Activated T-cell treated with anti-CD3 and anti-CD28 coated beads for 1 hour (primary cell): ENCODE measurements at places on chromosomes 2 and 18.

GRCh38 chr2:62593825-62594224 lies 87.8 kb upstream of the TMEM17 start:
- no peak for DNase-seq

DNA sequence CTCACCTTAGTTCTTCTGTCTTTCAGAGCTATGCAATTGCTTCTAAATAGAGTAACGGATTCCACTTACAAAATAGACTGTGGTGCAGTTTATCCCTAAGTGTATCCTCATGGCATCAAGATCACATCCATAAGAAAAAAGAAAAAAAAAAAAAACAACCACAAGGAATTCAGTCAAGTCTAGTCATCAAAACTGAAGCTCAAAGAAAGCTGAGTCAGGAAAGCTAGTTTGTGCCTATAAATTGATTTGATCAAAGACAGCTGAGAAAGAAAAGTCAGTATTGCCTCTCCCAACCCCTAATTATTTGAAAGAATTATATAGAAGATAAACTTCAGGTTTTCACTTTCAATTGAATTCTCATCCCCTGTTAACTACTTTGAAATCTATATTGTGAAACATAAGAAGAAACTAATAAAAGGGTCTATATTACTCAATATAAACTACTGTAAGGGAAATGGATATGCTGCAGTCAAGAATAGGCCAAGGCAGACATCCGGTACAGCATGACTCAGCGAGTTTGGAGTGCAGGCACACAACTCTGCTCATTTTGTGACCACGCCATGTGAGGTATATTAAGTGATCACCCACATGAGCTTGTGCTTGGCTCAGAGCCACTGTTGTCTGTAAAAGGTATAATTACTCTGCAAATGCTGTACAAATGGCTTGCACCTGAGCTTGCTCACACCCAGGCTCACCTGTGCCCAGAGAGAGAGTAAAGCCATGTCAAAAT lies 568.1 kb upstream of the CRIM1 start:
- DNase-seq: no peak

- no peak for DNase-seq
These were observed 335.6 kb downstream of the CYRIA start for GRCh38 chr2:16330012-16330411.

GRCh38 chr2:199488772-199489400 lies 31.1 kb upstream of the SATB2 start:
- DNase-seq: peak; percentile 33

- DNase-seq: peak; percentile 28
These were observed 120.5 kb upstream of the CXCR4 start for GRCh38 chr2:136238286-136239078.

- DNase-seq: no peak
These were observed 1.0 kb upstream of the ESPNL start for GRCh38 chr2:238098901-238099713.

DNA sequence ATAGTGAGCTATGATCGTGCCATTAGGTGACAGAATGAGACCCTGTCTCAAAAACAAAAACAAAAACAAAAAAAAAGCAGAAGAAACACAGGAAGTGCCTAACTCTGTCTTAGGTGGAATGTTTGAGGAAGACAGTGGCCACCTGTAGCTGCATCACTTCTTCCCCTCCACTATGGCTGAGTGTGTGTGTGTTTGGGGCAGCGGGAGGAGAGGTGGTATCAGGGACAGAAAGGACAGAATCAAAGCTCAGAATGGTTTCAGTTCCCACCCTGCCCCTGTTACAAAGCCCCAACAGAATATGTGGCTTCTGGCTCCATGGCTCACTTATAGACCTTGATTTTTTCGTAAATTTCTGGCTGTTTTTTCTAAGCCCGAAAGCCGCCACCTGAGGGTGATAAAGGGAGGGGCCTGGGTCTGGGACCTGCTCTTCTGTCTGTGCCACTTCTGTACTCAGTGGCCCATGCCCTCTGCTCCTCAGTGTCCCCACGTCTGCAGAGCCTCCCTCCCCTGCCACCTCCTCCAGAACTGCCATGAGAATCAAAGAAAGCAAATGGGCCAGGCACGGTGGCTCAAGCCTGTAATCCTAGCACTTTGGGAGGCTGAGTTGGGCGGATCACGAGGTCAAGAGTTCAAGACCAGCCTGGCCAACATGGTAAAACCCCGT lies 27.4 kb downstream of the SERTAD2 start:
- DNase-seq: no peak

DNA sequence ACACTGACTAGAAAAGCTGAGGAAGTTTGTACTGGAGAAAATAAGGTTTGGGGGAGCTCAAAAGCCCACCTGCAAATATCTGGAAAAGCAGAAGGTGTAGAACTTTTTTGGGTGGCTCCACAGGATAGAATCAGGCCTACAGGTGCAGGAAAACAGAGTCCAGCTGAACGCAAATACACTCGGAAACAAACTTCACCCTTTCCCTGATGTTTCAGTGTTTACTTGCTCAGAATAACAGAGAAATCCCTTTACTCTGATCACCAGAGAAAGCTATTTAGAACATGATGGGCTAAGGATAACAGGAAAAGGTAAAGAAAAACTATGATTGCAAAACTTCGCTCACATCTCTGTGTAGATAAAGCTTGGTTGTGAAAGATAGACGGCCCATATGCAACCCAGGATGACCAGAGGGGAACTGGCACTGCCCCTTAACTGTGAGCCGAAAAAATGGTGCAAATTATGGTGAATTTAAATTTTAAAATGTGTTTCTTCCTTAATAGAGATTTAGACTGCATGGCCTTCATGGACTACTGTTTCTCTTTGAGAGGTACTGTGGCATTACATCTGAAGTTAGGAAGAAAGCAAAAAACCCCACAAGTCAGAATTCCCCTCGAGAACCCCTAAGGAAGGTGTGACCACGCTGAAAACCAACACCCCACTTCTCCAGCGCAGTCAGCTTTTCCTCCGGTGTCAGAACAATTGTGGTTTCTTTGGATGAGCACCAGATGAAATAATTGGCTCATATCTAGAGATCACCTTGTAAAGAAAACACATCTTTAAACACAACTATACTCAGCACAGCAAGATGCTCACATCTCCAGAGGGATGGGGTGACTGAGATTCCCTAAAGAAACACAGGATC lies 84.5 kb upstream of the TMEM247 start:
- no peak for DNase-seq

- DNase-seq: no peak
These were observed 1.3 kb upstream of the CIB4 start for GRCh38 chr2:26642429-26642828.

DNA sequence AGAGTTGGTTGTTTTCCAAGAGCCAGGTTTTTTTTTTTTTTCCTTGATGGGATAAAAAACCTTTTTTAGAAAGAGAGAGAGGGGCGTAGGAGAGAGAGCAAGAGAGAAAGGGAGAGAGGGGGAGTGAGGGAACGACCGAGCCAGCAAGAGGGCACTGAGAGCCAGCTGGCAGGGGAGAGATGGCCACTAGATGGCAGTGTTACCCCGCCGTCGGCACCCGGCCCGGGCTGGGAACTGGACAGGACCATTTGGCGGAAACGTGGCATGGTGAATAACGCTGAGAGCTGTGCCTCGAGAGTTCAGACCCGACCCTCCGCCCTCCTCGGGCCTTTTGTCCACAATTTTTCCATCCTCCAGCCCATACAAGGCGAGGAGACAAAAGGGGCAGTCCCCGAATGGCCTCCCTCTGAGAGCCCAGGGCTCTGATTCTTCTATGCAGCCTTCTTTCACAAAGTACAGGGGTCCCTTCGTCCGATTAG lies 286.7 kb upstream of the VRK2 start:
- DNase-seq: peak; percentile 67

DNA sequence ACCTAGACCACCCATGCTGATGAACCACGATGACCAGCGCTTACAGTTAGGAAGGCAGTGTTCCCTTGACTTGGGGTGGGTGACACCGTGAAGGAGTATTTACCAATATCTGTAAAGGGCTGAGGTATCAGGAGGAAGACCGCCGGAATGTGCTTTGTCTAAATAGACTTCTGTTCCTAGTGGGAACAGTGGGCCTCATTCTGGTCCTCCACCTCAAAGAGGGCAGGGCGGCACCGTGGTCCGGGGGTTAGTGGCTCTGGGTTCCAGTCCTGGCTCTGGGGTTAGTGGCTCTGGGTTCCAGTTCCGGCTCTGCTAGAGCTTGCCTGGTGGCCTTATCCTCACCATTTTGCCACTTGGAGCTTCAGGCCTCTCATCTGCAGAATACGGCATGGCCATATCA lies 91.6 kb upstream of the SMAD2 start:
- no peak for DNase-seq

DNA sequence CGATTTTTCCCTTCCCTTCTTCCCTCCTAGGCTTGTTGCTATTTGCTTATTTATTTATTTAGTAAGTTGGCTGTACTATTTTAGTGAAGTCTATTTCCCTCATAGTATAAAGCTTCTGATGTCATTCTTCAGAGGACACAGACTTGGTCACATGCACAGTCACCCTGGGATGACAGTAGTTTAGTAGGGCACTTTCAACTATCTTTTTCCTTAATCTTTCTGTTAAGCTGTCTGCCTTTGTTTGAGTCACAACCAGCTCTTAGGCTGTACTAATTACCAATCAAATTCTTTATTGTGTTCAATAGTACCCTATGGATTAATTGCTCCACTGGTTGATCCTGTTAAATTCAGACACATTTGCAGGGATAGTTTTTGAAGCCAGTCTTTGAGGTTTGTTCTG lies 26.9 kb upstream of the RAB31 start:
- no peak for DNase-seq

DNA sequence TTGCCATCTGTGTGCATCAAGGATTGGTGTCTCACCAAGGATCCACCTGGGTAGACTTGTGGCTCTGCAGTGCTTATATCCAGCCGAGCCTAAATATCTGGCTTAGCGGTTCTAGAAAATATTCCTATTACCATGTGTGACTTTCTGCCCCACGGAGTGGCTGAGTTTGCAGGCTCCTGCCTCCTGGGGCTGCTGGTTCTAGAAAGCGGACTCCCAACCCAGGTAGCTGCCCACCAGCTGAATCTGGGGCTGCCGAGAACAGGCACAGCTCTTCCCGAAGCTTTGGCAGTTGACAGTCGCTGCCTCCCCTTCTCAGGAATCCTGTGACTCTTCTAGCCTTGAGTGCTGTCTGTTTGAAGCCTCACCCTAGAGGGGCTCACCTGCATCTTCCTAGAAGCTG lies 104.6 kb downstream of the TPGS2 start:
- no peak for DNase-seq

DNA sequence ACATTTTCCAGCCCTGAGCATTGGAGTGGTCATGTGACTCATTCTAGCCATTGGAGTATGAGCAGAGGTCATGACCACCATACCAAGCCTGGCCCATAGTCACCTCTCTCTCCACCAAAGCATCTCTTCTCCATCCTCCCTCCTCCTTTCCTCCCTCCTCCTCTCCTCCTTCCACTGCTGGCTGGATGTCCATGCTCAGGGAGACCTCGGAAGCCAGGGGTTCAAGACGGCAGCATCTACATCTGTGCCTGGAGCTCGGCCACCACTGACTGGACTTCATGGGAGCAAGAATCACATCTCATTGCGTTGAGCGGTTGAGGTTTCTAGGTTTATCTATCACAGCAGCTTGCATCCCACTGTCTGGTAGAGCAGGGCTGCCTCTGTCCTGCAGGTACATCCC lies 252.4 kb downstream of the NDUFA10 start:
- no peak for DNase-seq

DNA sequence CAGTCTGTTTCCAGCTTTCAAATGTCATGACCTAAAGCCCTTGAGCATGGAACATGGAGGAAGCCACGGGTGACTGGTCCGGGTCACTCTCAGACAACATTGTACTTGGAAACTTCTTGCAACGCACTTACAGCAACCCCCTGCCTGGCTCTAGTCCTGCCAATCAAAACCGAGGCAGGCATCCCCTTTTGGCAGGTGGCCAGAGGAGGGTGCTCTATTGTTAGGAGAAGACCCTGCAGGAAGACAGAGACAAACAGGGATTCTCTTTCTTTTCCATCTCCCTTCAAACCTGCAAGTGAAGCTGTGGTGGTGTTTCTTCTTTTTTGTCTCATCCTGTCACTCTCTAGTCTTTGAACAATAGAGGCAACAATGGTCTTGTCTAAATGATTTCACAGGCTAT lies 667.2 kb downstream of the ZEB2 start:
- DNase-seq: no peak

DNA sequence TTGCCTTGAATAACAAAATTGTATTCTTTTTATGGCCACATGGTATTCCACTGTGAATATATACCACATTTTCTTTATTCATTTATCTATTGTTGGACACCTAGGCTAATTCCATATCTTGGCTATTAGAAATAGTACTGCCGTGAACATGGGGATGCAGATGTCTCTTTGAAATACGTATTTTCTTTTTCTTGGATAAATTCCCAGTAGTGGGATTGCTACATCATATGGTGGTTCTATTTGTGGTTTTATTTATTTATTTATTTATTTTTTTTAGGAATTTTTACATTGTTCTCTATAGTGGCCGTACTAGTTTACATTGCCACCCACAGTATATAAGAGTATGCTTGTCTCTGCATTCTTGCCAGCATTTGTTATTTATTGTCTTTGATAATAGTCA lies 679.8 kb upstream of the NRXN1 start:
- DNase-seq: no peak

DNA sequence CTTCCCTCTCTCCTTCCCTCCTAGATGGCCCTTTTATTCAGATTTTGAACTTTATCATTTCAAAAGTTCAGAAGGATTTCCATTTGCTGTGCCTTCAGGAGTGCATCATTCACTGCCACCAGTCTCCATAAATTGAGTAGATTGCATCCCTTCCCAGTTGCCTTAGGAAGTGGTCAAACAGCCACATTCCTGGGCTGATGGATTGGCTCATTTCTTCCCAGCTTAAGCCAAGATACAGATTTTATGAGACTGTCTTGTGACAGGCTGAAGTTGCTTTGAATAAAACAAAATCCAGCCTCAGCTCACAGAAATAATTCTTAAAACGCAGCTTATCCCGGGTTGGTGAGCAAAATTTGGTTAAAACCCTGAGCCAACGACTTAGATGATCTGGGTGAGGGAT lies 9.8 kb downstream of the NRP2 start:
- DNase-seq: no peak

DNA sequence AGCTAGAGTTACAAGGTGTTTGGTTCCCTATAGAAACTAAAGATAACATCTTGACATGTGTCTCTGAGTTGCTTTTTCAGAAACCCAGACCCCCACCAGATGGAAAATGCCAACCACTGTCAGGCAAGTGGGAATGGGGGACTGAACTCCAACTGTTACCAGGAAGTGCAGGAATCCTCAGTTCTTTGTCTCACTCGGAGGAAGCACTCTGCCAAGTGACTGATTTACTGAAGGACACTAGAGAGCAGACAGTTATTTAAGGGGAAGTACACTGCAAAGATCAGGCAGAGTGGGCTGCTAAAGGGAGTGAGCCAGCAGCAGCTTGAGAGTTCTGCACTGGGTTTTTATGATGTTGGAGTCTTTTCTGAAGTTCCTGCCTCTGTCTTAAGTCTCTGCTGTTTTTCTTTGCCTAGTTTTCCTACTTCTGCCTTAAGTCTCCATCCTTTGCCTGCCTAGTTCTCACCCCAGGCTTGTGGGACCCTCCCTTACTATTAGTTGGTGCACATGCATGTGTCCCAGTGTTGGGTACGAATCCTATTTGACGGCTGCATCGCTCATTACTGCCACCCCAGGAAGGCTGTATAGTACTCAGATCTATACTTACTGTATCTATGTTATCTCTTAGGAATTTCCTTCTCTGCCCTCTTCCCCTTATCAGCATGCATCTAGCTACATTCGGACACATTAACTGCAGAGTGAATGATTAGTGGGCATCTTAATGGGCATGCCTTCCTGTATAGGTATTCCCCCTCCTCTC lies 97.1 kb downstream of the TEX51 start:
- no peak for DNase-seq
